Spinal cord (tissue), 10 donors: ENCODE measurements at places on chromosomes 4 and X.
A peak's percentile ranks its signal among the peaks of the same experiment; 100 is the strongest.

- no peak for DNase-seq
These were observed 46.8 kb upstream of the PITX2 start for GRCh38 chr4:110669663-110670062.

DNA sequence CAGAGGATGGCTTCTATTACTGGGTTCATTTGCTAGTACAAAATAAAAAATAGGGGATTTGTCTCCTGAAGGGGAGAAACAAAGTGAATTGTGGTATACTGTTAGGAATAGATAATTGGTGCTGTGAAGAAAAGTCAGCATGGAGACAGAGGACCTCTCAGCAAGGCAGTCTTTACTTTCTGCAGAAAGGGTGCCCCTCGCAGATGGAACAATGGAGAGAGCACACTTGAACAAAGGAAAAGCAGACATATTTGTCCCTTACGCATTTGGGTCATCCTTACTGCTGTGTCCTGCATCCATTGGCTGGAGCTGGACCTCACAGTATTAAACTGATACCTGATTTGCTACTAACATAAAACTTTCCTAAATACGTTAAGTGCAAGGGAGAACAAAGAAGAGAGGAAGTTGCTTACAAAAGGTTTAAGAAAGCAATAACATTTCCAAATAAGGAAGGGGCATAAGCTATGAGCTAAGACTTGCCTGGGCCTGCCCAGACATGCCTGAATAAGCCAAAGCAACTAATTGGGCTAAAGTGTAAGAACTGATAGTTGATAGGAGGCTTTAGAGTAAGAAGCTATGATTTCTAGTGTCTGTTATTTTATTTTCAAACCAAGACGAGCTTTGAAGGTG is 83.8 kb downstream of the CCKAR start:
- no peak for DNase-seq

GRCh38 chr4:41069838-41070237 is 144.5 kb downstream of the APBB2 start:
- DNase-seq: no peak

GRCh38 chr4:673349-674091 is 556 bp downstream of the ATP5ME start:
- DNase-seq: no peak

GRCh38 chr4:60359746-60360367 is 840.3 kb upstream of the ADGRL3 start:
- DNase-seq: no peak

- DNase-seq: peak; percentile 38
These were observed 17.8 kb downstream of the LAS1L start for GRCh38 chrX:65516756-65517155.

GRCh38 chr4:185110375-185110823 is 32.7 kb upstream of the SLC25A4 start:
- no peak for DNase-seq
